ENCODE measurements at places on chromosomes 13 and 19.

DNA sequence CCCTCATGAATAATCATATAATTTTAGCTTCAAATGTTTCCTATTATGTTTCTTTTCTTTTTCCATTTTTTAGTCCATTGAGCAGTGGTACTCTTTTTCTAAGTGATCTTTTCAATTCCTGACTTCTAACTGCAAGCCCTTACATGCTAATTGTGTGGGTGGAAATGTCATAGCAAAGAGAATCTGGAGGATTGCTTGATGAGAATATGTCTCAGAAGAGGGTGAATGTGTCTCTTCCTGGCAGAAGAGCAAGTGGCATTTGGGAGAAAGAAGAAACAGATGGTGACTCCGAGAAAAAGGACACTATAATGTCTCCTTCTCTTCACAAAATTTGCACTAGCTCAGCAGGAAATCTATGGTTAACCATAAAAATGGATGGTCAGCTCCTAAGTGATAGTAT lies 2320.0 kb downstream of the PCDH9 start:
- DNase-seq, result no peak

- DNase-seq, result no peak
These were observed 1193.8 kb downstream of the SLITRK1 start for GRCh38 chr13:82688400-82688994.

DNA sequence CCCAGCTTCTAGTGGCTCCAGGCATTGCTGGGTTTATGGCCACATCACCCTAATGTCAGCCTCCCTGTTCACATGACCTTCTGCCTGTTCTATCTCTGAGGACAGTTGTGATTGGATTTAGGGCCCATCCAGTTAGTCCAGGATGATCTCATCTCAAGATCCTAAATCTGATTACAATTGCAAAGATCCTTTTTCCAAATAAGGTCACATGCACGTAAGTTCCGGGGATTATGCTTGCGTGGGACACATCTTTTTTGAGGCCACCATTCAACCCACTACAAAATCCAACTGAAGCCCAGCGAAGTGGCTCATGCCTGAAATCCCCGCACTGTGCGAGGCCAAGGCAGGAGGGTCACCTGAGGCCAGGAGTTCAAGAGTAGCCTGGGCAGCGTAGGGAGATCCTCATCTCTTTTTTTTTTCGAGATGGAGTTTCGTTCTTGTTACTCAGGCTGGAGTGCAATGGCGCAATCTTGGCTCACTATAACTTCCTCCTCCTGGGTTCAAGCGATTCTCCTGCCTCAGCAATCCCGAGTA lies 12.3 kb downstream of the PLD3 start:
- DNase-seq, result no peak

- DNase-seq, result peak; percentile 19
These were observed 1303.5 kb downstream of the EFNB2 start for GRCh38 chr13:105232006-105232405.

DNA sequence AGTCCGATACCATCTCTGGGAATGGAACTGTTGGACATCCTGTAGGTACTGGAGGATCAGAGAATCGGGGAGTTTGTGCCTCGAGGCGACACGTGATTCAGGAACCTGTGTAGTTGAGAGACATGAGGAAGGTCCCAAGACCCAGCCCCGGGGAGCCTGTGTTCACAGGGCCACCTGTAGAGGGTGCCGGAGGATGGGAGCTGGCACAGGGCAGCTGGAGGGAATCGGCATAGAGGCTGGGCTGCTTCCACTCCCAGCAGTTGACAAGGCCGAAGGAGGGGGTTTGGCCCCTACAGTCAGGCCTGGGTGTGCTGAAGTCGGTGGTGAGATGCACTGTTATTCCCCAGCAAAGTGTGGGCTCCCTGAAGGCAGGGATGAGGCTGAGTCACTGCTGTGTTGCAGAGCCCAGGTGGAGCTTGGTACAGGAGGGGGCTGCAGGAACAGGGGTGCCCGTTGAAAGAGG lies 2.5 kb upstream of the ISYNA1 start:
- no peak for DNase-seq

DNA sequence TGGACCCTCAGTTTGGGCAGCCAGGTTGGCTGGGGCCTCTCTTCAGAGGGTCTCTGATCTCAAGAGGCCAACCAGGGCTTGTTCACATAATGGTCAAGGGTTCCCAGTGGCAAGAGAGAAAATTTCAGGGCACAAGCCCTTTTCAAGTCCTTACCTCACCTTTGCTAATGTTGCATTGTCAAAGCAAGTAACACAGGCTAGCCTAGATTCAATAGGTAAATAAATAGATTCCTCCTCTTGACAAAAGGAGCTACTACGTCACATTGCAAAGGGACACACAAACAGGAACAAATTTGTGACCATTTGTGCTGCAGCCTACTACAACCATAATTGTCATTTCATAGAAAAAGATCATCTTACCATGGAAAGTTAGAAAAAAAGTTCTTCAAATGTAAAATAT lies 33.9 kb upstream of the FRY start:
- DNase-seq, result no peak

- DNase-seq, result no peak
These were observed 22.5 kb upstream of the SLC7A10 start for GRCh38 chr19:33248104-33248503.

- no peak for DNase-seq
These were observed 30.7 kb upstream of the ASF1B start for GRCh38 chr19:14166999-14167575.

DNA sequence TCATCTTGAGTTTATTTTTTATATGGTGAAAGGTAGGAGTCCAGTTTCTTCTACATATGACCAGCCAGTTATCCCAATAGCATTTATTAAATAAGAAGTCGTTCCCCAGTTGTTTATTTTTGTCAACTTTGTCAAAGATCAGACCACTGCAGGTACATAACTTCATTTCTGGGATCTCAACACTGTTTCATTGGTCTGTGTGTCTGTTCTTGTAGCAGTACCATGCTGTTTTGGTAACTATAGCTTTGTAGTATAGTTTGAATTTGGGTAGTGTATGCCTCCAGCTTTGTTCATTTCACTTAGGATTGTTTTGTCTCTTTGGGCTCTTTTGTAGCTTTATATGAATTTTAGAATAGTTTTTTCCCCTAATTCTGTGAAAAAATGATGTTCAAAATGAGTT lies 340.4 kb upstream of the PCDH20 start:
- no peak for DNase-seq

DNA sequence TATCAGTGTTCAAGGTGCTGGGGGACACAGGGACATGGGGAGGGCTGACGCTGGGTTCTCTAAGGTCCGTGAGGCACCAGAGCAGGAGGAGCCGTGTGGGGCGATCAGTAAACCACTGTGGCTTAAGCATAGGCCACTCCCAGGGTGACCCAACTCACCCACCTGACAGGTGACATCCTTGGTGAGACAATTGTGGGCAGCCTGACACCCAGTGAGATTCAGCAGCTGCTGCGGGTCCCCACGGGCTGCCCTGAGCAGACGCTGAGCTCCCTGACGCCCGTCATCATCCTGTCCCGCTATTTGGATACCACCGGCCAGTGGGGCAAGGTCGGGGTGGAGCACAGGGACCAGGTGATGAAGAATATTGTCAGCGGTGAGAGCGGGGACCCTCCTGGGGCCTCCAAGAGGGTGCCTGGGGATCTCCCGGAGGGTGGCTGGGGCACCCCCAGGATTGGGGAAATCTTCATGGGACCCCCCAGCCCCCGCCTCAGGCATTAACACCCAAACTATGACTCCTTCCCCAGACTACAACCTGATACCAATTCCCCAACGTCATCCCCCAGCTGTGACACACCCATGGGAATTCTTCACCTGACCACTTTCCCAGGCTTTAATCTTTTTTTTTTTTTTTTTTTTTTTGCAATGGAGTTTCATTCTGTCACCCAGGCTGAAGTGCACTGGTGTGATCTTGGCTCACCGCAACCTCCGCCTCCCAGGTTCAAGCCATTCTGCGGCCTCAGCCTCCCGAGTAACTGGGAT lies 33.3 kb upstream of the SHFL start:
- DNase-seq, result no peak

GRCh38 chr19:18802354-18802753 lies 11.2 kb upstream of the COMP start:
- DNase-seq, result no peak

GRCh38 chr13:90374168-90374567 lies 973.3 kb upstream of the MIR17HG start:
- no peak for DNase-seq

DNA sequence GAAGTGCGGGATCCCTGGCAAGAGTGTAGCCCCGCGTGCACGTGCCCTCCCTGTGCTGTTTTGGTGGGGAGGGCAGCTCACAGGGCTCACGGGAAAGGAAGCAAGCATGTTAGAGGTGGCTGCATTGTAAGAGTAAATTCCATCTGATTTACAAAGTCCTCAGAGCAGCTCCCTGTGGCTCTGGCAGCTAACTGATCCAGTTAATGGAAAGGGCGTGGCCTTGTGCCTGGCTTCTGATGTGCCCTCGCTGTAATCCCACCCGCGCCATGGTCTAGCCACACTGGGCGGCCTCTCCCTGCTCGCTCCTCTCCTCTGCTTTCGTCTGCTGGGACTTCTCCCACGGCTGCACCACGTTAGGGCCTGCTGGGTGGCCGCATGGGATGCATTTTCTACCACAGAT lies 258.5 kb downstream of the FGF9 start:
- DNase-seq, result no peak

DNA sequence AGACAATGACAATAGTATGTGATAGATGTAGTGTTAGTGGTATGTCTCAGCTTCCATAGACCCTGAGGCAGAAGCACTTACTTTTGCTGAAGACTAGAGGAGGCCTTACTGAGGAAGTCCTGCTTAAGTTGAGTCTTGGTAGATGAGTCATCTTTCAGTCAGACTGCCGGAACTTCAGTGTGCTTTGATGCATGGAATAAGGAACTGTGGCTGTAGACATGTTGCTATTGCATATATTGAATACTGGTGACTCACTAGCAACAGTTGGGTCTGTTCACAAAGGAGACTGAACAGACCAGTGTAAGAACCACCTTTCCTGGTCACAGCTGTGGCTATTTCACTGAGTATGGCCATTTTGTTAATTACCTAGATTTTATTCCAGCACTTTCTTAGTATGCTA lies 1000.6 kb downstream of the OLFM4 start:
- DNase-seq, result peak; percentile 64

- no peak for DNase-seq
These were observed 126.5 kb downstream of the ZNF536 start for GRCh38 chr19:30498707-30499106.

GRCh38 chr19:52190487-52191293 lies 838 bp downstream of the PPP2R1A start:
- DNase-seq, result peak; percentile 48

GRCh38 chr13:79593641-79594275 lies 112.8 kb downstream of the NDFIP2 start:
- DNase-seq, result peak; percentile 59

GRCh38 chr13:30832845-30833332 lies 73.2 kb upstream of the MEDAG start:
- peak; percentile 59 for DNase-seq

DNA sequence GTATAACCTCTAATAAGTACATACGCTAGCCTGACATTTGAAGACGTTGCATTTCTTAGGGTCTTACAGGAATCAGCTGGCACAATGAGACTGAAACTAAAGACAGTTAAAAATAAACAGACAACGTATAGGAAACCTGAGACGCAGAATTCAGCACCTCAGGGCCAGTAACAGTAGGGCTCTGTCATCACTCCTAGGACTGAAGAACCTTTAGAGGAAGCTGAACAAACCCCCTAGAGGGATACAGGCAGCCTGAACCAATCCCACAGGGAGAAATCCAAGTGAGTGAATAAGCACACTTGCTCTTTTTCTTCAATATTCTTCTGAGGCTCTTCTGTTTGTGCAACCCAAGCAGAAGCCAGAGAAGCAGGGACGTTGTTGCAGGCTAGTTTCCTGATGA lies 53.9 kb upstream of the KLHL1 start:
- DNase-seq, result no peak

DNA sequence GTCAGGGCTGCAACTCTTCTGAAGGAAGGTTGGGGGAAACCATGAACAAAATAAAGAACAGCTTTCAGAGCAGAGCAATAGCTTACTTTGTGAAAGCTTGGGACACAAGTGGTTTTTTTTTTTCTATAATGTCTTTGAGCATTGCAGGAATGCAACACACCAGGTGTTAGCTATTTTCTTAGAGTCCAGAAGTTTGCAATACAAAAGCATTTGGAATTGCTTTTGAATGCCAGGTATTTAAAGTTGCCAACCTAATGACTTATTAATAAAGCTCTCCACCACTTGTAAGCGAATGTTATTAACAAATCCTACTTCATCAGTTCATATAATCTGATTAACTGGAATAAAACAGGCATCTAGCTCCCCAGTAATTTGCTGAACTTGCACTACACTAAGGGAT lies 172.6 kb downstream of the NUFIP1 start:
- no peak for DNase-seq

GRCh38 chr19:2176337-2176994 lies 12.7 kb downstream of the DOT1L start:
- no peak for DNase-seq

GRCh38 chr19:43741075-43741825 lies 13.5 kb downstream of the SMG9 start:
- DNase-seq, result no peak

GRCh38 chr19:3477951-3478350 lies 2.4 kb downstream of the SMIM24 start:
- DNase-seq, result no peak

- DNase-seq, result no peak
These were observed 43.7 kb downstream of the TMEM255B start for GRCh38 chr13:113802761-113803160.

DNA sequence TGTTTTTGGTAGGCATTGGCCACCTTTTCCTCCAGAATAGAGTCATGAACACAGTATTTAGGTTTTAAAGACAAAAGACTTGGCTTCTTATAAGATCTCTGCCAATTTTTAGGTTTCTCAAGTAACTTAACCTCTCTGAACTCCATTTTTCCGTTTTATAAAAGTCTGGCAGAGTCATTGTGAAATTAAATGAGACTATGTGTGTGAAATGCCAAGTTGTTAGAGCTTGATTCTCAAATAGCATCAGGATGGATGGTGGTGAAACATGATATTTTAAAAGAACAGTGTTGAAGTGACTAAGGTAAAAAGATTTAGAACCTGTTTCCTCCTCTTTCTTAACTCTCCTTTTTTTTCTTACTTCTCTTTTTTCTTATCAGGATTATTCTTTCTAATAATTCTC lies 617.7 kb upstream of the SLITRK1 start:
- DNase-seq, result no peak

DNA sequence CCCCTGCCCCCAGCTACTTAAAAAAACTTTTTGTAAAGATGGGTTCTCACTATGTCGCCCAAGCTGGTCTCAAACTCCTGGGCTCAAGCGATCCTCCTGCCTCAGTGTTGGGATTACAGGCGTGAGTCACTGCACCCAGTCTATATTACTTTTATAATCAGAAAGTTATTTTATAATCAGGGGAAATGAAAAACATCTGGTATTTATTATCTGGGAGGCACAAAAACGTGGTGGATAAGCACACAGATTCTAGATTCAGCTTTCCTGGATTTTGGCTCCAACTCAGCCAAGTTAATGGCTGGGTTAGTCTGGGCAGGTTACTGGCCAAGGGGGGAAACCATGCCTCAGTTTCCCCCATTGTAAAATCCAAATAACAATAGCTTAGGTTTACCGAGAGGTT lies 24.7 kb downstream of the KEAP1 start:
- peak; percentile 28 for DNase-seq

GRCh38 chr13:67061750-67062149 lies 168.4 kb downstream of the PCDH9 start:
- DNase-seq, result peak; percentile 12
